CD4-positive, alpha-beta T cell treated with Interleukin-6 at 100 ng/mL for 8 hours (primary cell): ENCODE measurements at places on chromosomes 1 and 21.

- no peak for DNase-seq
Observed at GRCh38 chr1:185857442-185857841, 123.3 kb downstream of the HMCN1 start.

DNA sequence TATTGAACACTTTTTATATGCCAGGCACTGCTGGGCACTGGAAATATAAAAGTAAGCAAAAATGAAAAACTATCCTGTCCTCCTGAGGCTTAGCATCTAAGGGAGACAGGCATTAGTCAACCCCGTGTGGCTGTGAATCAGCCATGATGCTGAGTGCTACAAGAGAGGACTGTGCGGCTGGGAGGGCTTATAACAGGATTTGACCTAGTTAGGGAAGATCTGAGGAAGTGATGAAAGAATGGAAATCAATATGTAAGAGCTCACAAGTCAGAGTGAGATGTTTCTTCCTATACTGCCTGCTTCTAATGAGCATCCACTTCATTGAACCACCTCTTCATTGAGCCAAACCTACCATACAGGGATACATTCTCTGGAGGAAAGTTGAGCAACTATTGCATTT lies 15.1 kb downstream of the TRIM45 start:
- DNase-seq = no peak

- DNase-seq = no peak
Observed at GRCh38 chr1:228003461-228004330, 3.1 kb upstream of the WNT3A start.

DNA sequence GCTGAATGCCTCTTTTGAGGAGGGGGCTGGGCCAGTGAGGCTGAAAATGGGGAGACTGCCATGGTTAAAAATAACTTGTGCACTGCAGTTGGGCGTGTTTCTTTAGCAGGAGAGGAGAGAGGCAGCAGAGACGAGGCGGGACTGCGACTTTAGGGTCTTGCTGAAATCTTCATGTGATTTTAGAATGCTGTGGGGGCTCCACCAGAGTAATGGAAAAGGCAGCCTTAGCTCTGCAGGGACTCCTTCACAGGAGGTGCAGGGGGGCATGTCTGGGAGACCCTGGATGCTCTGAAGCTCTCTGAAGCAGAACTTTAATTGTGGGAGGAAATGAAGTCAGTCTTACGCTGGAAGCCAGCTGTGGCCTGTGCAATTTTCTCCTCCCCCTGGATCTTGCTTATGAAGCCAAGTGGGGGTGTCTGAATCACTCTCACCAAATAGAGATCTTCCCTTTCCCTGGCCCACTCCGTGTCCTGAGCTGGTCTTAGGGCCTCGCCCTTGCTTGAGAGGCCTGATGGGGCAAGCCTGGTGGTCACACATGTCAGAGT lies 60.8 kb downstream of the NDUFS5 start:
- no peak for DNase-seq

DNA sequence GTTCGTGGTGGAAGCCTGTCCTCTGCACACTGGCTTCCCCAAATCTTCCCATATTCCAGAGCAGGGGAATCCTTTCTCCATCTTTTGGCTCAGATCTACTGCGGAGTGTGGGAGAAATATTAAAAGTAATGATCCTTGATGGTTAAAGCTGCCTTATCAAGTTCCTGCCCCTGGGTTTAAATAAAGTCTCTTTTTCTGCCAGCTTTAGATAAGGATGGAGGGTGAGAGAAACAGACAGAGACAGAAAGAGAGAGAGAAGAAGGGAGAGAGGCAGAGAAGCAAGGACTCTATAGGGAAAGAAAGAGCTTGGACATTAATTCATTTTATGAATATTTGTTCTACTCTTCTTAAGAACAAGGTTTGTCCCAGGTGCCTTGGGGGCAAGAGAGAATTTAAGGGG lies 98.0 kb downstream of the KCNJ15 start:
- DNase-seq = no peak

GRCh38 chr1:39104158-39105060 lies 78.3 kb downstream of the NDUFS5 start:
- no peak for DNase-seq

DNA sequence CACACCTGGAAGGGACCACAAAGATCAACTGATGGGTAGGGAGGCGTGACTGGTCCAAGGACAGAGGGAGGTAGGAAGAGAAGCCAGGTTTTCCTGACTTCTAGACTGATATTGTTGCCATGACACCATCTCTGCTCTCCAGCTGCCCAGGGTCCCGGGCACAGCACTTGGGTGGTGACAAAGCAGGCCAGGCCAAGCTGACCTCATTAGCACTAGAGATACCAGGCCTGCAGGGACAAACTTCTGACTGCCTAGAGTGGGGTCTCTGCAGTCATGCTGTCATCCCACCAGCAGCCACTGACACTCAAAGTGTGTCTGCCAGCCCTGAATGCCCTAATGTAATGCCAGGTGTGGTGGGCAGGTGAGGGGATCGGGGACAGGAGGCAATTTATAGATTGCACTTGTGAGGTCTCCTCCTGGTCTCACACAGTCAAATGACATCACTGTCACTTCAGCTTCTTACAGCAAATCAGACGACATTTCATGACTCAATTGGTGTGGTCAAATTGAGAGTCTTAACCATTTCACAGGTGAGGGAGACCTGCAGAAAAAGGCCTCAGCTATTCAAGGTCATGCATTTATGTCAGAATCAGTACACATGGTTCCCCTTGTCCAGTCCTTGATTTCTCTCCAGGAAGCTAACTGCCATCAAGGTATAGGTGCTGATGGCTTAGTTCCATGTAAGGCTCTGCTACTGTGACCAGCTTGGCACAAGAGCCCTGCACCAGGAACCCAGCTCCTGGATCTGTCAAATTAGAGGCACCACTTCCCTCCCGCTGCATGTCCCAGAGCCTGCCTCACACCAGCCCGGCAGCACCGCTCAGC lies 2.7 kb downstream of the SLC9A1 start:
- DNase-seq = no peak

- DNase-seq = no peak
Observed at GRCh38 chr1:182676274-182676673, 8.1 kb downstream of the RGS8 start.

DNA sequence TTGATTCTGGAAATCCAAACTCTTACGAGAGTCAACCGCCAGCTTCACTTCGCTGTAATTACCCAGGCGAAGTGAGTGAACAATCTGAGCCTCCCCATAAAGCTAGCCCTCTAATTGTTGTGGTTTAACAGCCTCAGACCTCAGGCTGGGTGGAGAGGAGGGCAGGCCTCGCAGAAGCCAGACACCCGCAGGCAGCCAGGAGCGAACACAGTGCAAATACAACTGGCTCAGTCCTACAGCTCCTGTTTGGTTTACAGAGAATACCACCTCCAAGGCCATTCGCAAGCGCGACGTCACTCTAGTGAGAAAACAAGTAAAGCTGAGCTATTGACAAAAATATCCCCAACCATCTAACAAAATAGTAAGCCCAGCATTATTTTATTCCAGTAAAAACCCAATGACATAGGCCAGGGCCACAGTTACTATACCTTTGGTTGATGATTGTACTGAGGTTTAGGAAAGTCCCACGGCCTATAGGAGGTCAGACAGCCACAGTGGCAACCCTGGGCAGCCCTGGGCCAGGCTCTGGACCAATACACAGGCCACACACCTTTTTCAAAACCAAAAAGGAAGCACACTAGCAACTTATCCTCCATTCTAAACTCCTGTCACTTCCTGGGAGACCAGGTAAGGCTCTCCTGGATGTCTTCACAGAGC lies 163.3 kb downstream of the ETS2 start:
- no peak for DNase-seq

DNA sequence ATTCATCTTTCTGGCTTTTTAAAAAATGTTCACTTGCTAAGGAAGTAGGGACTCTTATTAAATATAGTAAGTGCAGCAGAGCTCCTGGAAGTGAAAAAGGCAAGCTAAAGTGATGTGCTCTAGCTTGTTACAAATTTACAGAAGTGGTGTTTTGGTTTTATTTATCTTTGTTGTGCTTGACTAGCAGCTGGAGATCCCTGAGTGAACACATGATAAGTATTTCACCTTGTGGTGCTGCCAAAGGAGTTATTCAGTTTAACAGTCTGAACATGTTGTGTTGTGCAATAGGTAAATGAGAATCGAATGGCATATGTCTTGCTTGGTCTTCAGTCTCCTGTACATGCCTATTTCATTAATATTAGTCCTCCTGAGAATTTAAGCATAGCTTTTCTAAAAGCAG lies 315.7 kb downstream of the TPR start:
- DNase-seq = no peak

- DNase-seq = no peak
Observed at GRCh38 chr1:81407000-81407821, 393.5 kb upstream of the ADGRL2 start.
